Activated CD8-positive, alpha-beta memory T cell treated with anti-CD3 and anti-CD28 coated beads for 24 hours (primary cell): ENCODE measurements at places on chromosomes 13 and 19.

- DNase-seq, result no peak
These were observed 83.5 kb downstream of the PCDH9 start for GRCh38 chr13:67146523-67147130.

- DNase-seq, result no peak
These were observed 17.1 kb downstream of the ELAVL1 start for GRCh38 chr19:7988307-7988706.

GRCh38 chr19:7901337-7901736 lies 2.3 kb upstream of the MAP2K7 start:
- no peak for DNase-seq

DNA sequence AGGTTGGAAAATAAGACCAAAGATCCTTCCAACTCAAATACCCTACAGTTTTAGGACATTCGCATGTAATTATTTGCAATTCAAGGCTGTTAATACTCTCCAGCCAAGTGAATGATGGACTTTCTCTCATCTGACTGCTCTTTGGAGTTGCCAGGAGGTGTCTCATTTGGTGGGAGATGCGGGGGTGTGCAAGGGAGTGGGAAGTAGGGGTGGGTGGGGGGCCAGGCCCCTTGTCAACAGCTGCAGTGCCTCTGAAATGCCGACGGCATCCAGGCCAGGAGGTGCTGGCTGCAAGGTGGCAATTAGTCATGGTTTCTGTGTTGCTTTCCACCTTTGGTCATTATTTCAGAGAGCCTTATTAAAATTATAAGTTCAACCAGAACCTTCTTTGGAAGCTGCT lies 121.5 kb downstream of the KL start:
- no peak for DNase-seq

- DNase-seq, result no peak
These were observed 153.1 kb downstream of the PCDH17 start for GRCh38 chr13:57784633-57785032.
